NCI-H526 treated with DMSO at 0.1 percent for 48 hours (cell line): ENCODE measurements at places on chromosomes 6 and 20.

DNA sequence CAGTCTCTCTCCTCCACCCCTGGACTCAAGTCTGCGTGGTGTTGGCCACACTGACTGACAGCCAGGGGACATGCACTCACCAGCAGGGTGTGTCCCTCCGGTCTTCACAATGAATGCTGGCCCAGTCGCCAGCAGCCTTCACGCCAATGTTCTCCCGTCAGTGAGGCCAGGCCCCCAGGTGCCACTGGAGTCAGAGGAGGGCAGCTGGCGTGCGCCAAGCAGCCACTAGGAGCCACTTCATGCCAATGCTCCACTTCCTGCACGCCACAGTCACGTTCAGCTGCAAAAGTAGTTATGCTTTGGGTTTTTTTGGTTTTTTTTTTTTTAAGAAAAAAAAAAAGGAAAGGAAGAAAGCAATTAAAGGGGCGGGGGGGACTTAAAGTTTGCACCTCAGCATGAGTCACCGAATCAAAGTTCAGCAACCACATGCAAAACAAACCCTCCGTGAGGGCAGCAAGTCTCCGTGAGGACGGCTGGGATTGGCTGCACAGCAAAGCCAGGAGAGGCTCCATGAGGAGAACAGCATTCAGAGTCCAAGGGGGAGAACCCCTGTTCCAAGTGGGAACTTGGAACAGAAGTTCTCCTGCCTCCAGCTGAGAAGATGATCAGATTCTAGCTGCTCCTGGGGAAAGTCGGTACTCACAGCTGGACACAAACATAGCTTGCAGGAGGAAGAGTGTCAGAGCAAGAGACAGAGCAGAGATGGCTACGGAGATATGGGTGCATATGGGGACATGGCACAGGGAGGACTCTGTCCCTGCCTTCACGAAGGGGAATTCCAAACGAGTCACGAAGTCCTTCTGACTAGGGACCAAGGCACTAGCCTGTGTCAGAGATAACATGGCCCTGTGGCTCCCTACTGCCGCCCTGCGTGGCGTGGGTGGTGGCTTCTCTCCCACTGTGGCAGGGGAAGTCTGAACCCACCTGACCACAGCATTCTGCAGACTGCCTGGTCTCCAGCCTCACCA, at the start of gene ZC3H12D:
Gene ZC3H12D (minus strand): TSS at position 282 of the 968 bp plus-strand sequence. CDS start 10,471 bp downstream, outside the sequence.
- no peak for DNase-seq

GRCh38 chr6:79073888-79074287, 4.2 kb downstream of the PHIP start:
- no peak for DNase-seq

- DNase-seq: no peak
These were observed 96.4 kb upstream of the DUSP22 start for GRCh38 chr6:195861-196360.

- no peak for DNase-seq
These were observed 2.6 kb downstream of the UBE2V1 start for GRCh38 chr20:50110141-50111047.

DNA sequence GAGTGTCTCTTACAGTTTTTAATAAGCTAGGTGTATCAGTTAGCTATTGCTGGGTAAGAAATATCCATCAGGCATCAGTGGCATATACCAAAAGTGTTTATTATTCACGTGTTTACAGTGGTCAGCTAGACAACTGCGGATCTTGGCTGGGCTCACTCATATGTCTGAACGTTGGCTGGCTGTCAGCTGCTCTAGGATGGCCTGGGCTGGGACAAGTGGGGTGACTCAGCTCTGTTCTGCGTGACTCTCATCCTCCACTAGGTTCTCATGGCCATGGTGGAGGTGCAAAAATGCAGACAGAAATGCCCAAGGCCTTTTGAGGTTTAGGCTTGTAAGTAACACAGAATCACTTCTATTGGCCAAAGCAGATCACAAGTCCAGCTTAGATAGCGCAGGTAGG, 22.0 kb downstream of the ZNF341 start:
- DNase-seq: no peak
